ENCODE measurements at places on chromosomes 4 and X.

DNA sequence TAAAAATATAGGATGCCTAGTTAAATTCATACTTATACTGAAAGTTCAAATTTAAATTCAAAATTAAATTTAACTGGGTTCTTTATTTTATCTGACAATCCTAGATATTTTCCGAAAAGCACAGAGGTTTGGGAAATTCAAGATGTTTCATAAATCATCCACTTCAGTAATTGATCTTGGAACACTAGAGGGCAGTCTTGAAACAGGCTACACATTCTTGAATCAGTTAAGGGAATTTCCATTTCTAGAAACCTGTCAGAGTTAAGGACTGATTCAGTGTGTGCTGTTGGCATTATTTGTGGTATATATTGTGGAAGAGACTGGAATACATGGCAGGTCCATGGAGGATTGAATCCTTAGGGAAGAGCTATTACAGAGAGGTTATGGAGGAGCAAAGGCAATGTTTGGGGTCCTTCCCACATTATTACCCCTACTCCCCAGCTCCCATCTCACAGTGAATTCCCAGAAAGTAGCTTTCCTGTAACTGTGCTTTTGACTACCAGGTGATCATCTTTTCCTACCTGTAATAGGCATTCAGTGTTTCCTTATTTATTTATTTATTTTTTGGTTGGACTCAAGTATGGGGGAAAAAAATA, 92.9 kb downstream of the EGF start:
- DNase-seq, result peak; percentile 79

DNA sequence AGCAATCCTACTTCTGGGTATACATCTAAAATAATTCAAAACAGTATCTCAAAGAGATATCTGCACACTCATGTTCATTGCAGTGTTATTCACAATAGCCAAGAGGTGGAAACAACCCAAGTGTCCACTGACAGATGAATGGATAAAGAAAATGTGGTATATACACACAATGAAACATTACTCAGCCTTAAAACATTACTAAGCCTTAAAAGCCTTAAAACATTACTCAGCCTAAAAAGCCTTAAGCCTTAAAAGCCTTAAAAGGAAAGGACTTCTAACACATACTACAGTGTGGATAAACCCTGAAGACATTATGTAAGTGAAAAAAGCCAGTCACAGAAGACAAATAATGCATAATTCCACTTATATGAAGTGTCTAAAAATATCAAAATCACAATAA, 40.3 kb upstream of the TFDP3 start:
- DNase-seq, result peak; percentile 3

- no peak for DNase-seq
Observed at GRCh38 chr4:110487873-110488272, 11.9 kb downstream of the ENPEP start.

DNA sequence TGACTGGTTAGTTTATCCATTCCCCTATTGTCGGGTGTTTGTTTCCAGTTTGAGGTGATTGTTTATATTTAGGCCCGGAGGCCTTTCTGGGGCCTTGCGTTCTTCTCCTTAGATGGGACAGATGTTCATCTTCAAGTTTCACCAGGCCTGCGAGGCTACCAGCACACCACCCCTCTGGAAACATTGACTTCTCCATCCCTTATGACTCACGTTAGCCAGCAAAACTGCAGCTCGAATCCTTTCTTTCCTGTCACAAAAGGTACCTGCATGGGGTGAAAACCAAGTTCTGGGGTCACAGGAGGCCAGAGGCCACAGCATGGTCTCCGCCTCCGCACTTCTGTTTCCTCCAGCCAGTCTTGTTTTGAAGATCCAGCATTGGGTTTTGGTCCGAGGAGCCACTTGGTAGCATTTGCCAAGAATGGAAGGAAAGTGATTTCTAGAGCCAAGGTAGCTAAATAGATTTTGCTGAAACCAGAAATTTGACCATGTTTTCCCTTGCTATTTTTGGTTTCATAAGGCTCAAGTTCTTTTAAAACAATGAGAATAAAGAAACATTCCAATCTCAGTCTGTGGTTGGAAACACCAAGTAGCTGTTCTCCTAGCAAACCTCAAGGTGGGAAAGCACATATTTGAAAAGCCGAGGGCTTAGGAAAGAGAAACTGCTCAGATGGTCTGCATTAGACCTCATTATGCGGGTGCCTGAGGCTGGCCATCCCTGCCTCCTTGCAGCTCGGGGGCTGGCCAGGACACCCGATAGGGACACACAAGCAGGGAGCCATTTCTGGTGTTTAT, 5.6 kb downstream of the NYX start:
- DNase-seq, result no peak

- peak; percentile 56 for DNase-seq
Observed at GRCh38 chrX:41275661-41276609, 58.0 kb upstream of the DDX3X start.

- DNase-seq, result no peak
Observed at GRCh38 chr4:1226144-1226481, 22.8 kb downstream of the CTBP1 start.

- peak; percentile 41 for DNase-seq
Observed at GRCh38 chrX:30649859-30650258, 3.4 kb upstream of the GK start.

DNA sequence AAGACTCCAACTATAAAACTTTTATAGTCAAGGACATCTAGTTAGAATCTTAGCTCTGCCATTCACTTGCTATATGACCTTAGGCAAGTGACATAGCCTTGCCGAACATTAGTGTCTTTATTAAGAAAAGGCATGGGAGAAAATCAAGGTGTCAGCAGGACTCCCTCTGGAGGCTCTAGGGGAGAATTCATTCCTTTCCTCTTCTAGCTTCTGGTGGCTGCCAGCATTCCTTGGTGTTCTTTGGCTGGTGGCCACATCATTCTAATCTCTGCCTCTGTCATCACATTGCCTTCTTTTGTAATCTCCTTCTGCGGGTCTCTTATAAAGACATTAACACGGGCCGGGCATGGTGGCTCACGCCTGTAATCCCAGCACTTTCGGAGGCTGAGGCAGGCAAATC, 99.8 kb downstream of the PPP1R2C start:
- DNase-seq, result peak; percentile 25

- DNase-seq, result no peak
Observed at GRCh38 chr4:109576462-109576861, 16.4 kb downstream of the MCUB start.

GRCh38 chr4:99879458-99879857, 14.8 kb downstream of the LAMTOR3 start:
- no peak for DNase-seq

GRCh38 chrX:140711894-140712293, 2.3 kb downstream of the LINC00632 start:
- no peak for DNase-seq

DNA sequence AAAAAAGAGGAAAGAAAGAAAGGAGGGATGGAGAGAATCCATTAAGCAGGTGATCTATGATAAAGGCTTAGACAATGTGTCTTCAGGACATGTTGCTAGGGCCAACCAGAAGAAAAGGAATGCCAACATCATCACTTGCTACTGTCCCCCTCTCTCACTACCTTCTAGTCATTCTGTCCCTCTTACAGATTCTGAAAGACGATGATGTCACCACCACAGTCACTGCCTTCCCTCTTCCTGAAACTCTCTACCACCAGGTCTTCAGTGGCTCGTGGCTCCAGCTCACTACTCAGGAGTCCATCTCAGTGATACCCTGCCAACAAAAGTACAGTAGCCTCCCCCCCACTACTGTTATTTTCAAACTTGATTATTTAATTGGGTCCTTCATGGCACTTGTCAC, 64.0 kb downstream of the KCNIP4 start:
- no peak for DNase-seq

DNA sequence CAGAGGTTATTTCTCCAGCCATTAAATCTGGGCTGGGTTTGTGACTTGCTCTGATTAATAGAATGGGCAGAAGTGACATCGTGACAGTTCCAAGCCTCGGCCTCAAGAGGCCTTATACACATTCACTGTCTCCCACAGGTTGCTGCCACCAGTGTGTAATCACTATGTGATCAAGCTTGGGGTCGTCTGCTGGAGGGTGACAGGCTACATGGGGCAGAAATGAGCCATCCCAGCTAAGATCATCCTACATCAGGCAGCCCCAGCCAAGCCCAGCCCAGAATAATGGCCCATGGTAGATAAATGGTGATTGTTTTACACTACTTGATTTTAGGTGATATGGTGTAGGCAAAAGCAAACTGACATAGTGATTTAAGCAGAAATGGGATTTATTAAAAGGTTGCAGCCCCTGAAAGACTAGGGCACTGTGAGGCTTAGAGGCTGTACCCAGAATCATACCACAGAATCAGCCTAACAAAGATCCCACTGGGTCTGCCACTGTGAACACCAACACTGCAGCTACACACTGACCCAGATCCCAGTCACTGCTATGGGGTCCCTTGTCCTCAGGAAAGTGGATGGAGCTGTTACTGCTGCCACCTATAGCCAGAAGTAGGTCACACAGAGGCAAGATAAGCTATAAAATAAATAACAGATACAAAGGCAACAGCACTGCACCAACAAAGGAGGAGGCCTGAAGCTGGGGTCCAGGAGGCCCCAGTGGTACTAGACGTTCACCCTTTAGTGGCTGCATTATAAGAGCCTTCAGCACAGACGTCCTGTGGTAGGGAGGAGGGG, 159.6 kb upstream of the RBPJ start:
- DNase-seq, result peak; percentile 27

DNA sequence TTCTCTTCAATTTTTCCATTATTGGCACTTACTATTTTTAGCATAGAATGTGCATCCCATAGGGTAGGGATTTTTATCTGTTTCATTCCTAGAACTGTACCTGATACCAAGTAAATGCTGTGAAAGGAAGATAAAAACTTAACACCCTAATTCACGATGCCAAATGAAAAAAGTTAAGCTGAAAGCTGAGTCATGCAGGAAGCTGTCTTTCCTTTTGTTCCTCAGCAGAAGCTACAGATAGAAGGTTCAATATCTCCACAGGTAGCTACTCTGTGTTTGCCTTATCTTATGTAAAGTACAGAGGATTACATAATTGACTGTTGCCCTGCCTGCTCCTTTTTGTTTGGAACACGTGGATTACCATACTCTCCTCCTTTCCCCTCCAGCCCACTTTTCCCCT, 77.0 kb downstream of the LRP2BP start:
- no peak for DNase-seq

DNA sequence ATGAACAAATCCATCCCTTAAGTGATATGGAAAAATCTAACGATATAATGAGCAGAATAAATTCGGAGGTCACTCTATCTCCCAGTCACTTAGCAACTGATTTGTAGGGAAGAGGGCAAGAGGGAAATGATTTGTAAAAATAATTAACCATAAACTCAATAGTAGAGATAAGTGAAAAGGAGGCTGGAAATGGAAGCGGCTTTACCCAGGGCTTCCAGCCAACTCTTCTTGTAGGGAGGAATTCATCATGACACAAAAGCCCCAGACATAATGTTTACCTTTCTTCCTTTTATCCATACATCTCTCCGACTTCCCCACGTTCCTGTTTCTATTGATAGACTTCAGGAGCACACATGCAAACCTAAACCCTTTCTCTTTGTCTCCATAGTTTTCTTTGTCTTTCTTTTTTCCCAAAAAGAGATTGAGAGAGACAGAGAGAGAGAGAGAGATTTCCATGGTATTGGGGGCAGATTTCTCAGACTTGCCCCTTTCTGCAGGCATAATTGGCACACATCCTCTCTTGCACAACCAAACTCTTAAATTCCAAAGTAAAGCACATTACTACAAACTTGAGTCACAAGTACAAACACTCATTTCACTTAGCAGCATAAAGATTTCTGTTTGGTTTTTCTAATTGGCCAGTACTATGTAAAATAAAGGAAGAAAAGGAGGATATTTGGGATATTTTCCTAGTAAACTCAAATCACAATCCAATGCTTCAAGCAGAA, 140.9 kb downstream of the MAPK10 start:
- no peak for DNase-seq

GRCh38 chrX:110435196-110435595, 76.5 kb downstream of the RTL9 start:
- DNase-seq, result no peak

- DNase-seq, result peak; percentile 67
Observed at GRCh38 chr4:56468097-56468422, 643 bp downstream of the SRP72 start.

GRCh38 chr4:120699354-120699753, 223.2 kb downstream of the PRDM5 start:
- DNase-seq, result no peak

DNA sequence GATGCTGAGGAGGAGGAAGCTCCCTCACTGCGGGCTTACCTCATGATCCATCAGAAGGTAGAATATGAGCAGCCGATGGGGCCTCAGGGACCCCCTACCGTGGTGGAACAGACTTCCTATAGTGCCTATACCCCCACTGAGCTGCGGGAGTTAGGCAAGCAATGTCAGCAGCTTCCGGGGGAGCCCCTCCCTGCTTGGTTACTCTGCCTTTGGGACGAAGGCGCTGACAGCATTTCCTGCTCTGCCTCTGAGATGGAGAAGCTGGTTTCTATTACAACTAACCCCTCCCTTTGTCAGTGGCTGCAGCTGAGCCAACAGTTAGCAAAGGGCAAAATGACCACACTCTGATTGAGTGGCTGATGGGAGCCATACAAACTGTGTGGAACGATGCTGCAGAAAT, 430.7 kb downstream of the IDS start:
- no peak for DNase-seq

GRCh38 chr4:105679186-105679585, 29.3 kb downstream of the INTS12 start:
- DNase-seq, result no peak

DNA sequence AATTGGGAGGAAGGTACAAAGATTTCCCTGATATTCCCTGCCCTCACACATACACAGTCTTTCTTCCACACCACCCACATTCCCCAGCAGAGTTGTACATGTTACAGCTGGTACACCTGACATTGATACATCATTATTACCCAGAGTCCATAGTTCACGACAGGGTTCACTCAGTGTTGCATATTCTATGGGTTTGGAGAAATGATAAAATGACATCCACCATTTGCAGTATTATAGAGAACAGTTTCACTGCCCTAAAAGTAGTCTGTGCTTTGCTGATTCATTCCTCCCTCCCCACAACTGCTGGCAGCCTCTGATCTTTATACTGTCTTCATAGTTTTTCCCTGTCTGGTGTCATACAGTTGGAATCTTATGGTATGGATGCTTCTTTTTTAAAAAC, 15.0 kb downstream of the AGA start:
- no peak for DNase-seq

DNA sequence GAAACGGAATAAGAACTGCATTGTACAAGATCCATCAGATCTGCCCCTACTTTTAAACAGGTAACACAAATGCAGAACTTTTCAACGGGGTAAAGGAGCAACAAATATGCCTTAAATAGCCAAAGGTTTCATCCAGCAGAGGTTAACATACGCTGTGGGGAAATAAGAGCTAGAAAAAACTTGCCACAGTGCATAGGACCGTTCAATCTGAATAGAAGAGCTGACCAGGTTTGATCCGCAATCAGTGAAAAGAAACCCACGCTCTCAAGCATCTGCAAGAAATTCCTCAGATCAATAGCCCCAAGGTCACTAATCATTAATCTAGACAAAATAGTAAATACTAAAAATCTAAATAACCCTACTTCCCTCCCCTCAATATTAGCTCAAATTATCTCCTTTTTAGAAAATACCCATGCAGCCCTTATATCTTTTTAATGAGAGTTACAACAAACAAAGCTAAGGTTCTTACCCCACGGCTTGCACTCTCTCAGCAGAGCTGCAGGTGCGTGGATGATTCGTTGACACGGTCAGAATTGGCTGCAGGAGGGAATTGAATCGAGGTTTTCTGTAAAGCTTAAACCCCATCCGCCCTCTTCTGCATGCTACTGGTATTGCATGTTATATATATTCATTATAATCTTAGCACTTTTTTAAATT, at the start of gene TLR10:
TLR10 (minus strand) TSS at position 539 of the 657 bp plus-strand sequence. CDS start 7,400 bp downstream, outside the sequence.
- peak; percentile 61 for DNase-seq

- DNase-seq, result peak; percentile 1
Observed at GRCh38 chrX:15864629-15865028, 10.0 kb upstream of the AP1S2 start.

GRCh38 chrX:132718431-132718958, 229.7 kb upstream of the MBNL3 start:
- DNase-seq, result no peak

Data from RKO (cell line).